ENCODE measurements at places on chromosomes 7 and 10.

DNA sequence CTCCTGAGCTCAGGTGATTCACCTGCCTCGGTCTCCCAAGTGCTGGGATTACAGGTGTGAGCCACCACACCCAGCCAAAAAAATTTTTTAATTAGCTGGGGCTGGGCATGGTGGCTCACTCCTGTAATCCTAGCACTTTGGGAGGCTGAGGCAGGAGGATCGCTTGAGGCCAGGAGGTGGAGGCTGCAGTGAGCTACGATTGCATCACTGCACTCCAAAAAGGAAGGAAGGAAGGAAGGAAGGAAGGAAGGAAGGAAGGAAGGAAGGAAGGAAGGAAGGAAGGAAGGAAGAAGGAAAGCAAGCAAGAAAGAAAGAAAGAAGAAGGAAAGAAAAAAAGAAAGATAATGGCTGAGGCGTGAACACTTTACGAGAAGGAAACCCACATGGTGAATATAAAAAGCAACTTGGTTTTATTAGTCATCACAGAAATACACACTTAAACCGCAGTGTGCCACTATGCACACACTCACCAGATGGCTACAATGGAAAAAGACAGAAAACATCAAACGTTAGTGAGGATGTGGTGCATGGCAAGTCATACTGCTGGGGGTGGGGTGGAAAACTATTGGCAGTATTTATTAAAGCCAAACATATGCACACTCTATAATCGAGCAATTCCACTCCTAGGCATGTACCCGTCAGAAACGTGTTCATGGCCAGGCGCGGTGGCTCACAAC is 4.4 kb upstream of the CCL26 start:
- no peak for DNase-seq

DNA sequence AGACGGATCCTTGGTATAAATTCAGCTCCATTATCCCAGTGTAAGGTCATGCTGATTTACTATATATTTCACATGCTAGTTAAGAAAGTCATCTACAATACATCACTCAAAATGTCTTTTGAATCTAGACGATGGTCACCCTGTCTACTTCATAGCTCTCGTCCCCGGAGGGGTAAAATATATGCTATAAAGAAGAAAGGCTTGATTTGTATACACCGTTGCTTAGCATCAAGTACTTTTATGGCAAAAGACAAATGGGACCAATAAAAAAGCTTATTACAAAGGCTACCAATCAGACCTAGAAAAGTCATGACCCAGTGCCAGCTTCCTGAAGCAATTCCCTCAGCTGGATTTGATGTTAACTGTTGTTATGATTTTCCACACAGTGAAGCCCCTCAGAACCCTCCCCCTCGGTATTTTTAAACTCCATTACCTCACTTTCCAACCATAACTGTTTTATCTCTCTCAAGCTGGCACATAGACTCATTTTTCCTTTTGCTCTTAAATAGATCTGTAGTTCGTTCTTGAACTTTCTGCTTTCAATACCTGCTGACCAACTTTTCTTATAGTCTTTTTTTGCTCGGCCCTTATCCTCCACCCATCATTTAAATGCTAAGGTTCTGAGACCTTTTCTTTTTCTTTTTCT is 104.9 kb downstream of the DOCK4 start:
- no peak for DNase-seq

- no peak for DNase-seq
Observed at GRCh38 chr10:15211464-15211979, 43.0 kb upstream of the NMT2 start.

DNA sequence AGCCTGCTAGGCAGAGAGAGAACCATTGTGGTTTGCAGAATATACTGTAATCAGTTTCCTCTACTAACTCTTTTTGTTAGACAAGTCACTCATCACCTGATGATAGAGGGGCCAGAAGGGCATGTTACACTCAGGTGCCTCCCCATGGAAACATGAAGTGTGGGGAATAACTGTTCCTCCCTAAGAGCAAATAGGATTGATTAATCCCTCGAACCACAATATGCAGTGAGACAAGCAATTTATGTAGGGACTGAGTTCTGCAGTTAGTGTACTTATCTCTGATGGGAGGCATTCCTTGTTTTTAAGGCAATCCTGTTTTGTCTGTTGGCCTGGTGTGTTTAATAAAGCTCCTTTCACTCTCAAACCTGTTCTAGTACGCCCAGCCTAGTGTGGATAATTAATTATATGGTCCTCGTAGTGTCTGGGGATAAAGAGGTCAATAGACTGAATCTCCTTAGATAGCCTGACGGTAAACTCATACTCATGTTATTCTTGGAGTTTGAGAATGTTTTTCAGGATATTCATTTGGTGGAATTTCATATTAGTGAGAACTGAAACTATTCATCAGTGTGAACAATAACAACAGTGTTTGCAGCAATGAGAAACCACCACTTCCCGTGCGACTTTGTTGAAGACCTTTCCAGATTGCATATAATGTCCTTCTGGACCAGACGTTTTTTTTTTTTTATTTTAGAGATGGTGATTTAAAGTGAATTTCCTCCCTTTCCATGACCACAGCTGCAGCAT is 344.8 kb upstream of the FZD8 start:
- DNase-seq: no peak

DNA sequence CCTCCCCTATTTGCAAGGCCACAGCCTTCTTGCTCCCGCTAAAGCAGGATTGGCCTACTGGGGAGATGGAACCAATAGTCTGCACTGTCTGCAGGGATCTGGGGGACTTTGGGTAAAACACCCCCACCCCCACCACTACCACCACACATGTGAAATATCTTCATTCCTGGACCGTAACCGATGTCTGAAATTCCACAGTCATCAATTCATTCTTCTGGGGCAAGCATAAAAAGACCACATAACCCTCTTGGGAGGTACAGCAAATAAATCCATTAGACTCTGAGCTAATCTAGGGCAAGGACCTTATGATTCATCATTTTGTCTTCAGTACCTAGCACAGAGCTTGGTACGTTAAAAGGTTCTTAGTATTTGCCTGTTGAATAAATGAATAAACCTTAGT is 307.8 kb downstream of the GPAM start:
- DNase-seq: no peak

GRCh38 chr10:73439605-73440312 is 6.4 kb upstream of the MSS51 start:
- no peak for DNase-seq

DNA sequence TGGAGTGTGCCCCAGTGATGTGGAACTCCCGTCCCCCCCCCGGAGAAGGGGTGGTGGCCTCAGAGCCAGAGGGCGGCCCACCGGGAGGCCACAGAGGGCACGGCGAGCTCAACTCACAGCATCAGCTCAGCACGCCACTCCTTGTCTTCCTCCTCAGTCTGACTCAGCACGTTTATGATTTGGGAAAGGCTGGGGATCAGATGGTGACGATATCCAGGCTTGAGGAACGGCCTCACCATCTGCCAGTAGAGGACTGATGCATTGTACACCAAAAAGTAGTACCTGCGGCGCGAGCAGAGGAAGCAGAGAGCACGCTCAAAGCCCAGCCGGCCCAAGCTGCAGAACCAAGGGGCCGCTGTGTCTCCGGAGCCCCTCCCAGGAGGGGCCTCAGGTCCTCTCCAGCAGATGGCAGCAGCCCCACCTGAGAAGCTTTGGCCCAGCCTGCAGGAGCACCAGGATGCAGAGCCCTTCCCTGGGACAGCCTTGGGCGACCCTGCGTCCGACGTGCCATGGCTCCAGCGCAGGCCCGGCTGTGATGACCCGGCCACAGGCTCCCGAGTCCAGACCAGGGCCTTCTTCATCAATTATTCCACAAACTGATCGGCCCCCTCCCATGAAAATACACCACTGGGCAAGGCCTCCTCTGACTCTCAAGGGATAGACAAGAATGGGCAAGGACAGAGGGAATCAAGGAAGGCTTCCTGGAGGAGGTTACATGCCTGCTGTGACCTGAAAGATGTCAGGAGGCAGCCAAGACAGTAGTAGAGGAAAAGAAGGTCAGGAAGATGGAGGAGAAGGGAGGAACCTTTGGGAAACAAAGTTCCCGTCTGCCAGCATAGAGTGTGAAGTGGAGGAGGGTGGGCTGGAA is 3.7 kb downstream of the CFAP46 start:
- no peak for DNase-seq

- DNase-seq: no peak
Observed at GRCh38 chr7:1253681-1254181, 21.1 kb downstream of the UNCX start.

DNA sequence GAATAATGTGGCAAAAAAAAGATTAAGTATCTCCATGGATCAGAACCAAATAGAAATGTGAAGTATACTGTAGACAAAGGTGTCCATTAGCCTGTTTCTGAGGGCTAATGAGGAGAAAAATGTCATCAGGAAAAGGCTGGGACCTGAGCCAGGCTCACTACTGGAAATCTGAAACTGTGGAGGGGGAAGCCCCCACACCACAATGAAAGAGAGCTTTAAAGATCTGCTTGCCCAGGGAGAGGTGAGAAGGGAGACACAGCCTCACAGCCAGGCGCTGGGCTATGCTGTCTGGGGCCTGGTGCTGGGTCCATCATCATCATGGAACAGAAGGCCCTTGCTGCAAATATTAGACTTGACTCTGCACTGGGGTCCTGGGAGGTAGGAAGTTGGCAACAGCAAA is 90.4 kb downstream of the OSBPL3 start:
- DNase-seq: no peak

DNA sequence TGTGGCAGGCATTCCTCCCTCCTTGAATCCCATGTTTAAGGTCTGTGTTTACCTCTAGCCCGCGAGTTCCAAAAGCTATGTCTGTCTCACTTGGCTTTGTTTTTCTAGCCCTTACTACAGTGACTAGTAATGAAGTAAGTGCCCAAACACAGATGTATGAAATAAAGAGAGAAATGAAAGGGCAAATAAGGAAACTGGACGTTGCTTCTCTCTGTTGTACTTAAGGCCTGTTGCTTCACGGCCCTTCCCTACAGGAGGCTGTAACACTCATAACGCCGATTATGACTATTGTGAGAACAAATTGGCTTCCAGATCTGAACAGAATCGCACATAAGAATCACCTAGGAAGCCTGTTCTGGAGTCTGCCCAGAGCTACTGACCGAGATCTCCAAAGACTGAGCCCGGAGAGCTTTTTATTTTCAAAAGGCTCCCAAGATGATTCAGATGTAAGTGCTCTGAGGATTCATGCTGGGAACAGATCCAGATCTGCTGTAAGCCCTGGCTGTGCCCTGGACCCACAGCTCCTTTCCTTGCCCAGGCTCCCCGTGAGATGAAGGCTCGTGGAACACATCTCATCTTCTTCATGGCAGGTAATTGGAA is 432.6 kb downstream of the SDK1 start:
- no peak for DNase-seq

GRCh38 chr10:97796651-97797050 is 24.9 kb upstream of the SFRP5 start:
- no peak for DNase-seq

DNA sequence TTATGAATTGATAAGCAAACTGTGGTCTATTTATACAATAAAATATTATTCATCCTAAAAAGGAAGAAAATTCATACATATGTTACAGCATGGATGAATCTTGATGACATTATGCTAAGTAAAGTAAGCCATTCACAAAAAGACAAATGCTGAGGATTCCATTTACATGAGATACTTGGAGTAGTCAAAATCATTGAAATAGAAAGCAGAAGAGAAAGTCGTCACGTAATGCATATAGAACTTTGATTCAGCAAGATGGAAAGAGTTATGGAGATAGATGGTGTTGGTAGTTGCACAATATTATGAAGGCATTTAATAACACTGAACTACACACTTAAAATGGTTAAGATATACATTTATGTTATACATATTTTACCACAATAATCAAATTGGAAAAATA is 309.7 kb upstream of the KLF6 start:
- DNase-seq: no peak

DNA sequence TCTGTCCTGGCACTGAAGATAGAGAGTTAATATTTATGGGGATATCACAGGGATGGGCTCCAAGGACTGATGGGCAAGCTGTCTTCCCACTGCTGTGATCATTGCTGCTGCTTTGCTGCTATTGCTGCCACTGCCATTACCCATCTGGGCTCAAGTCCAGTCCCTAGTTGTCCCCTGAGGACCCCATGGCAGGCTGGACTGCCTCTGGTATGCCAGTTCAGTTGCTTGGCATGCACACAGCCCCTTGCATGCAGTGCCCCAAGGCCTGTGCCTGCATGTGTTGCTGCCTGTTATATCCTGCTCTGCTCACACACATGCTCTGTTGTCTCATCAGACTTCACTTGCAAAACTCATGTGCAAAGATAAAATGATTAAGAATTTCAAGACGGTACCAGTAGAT is 109.5 kb downstream of the ADRA2A start:
- no peak for DNase-seq

DNA sequence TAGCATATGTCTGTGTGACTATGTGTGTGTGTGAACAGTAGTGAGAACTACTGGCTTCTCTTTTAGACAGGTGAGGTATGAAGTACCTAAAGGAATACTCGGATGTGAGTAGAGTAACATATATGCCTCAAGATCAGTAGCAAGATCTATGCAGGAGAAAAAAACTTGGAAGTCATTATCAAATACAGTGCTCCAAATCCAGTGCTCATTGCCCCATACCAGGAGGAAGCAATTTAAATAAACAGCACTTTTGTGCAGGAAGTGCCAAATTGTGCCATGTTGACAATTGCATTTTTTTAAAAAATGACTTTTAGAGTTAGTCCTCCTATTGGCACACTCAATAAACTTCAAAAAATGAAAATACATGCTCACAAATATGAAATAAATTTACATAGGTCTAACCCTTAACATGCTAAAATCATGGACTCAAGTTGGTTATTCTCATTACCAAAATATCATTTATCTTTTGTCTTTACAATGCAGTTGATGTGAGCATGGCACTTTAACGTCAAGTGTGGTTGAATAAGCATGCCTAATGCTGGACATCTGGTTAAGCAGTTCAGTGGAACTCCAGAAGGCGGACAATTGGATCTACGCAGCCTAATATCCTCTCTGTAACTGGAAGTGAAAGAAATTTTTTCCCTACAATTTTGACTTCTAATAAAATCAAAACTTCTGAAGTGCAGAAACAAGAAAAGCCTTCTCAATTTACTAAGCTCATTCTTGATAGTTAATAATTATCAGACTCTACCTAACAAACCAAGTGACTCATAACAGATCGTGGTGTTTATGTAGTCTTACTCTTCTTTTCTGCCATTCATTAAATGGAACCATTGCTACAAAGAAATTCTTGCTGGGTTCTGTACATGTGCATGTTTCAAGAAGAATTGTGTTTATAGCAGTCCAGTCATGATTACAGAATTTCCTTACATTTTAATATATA is 195.2 kb downstream of the MDFIC start:
- DNase-seq: no peak

DNA sequence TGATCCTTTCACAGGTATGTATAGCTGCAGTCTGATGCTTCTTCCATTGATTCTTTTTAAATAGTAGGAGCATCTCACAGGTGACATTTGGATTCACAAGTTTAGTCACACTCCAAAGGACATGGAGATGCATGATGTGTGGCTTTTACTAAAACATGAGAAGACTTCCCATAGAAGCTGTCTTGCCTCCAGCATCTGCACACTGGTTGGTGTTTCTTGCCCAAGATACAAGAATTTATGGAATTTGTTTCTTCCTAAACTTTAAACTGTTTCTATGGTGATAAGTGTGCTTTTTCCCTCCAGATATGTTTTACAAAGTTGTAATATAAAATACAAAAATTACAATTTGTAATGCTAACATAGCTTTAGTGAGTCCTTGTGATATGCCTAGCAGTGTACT is 24.2 kb downstream of the ADIRF start:
- DNase-seq: no peak

All from frontal cortex (tissue), 4 donors.